ENCODE measurements at places on chromosomes 1 and 21. TPM values are rescaled to one million over a fixed set of nuclear protein-coding genes. Genes with fewer than 3 reads are reported as not detected.

Gene WNT9A
- 3.1 TPM for polyA plus RNA-seq

Gene NFASC
- polyA plus RNA-seq, result 10.2 TPM

Gene SLAMF1
- 0.75 TPM for polyA plus RNA-seq

DNA sequence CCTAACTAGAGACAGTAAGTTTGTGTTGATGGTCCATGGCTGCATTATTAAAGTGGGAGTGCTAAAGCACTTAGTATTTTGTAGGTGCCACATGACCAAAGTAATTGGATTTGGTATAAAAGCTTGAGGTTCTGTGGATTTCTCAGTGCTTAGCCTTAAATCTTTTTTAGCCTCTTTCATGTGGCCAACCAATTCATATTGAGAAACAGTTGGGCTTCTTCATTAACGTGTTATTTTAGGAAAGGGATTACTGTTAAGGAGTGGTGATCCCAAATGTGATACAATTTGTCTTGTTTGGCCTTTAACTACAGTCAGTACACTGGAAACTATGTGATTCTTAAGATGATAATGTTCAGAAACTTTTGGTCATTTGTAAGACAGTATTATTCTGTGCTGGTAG is 25.5 kb downstream of the MAN1A2 start:
- no peak for DNase-seq

DNA sequence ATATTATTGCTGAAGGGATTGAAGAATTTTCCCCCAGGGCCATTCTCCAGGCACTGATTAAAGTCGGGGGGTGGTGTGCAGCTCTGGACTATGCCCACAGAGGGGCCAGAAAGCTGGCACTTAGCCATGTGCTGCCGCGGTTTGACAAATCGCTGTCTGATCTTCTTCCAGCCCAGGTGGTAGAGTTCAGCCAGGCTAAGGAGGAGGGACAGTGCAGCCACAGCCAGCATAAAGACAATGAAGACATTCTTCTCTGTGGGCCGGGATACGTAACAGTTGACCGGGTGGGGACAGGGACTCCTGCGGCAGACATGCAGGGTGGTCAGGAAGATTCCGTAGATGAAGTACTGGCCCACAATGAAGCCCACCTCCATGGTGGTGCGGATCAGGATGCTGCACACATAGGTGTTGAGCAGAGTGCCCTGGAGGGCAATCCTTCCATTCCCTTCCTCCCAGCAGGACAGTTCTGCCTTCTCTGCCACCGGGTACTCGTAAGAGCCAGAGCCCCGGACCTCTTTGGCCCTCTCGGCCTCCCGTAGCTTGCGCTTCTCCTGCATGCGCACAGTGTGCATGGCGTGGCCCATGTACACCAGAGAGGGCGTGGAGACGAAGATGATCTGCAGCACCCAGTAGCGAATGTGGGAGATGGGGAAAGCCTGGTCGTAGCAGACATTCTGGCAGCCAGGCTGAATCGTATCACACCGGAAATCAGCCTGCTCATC is 1.9 kb downstream of the GJA5 start:
- DNase-seq, result peak; percentile 55

DNA sequence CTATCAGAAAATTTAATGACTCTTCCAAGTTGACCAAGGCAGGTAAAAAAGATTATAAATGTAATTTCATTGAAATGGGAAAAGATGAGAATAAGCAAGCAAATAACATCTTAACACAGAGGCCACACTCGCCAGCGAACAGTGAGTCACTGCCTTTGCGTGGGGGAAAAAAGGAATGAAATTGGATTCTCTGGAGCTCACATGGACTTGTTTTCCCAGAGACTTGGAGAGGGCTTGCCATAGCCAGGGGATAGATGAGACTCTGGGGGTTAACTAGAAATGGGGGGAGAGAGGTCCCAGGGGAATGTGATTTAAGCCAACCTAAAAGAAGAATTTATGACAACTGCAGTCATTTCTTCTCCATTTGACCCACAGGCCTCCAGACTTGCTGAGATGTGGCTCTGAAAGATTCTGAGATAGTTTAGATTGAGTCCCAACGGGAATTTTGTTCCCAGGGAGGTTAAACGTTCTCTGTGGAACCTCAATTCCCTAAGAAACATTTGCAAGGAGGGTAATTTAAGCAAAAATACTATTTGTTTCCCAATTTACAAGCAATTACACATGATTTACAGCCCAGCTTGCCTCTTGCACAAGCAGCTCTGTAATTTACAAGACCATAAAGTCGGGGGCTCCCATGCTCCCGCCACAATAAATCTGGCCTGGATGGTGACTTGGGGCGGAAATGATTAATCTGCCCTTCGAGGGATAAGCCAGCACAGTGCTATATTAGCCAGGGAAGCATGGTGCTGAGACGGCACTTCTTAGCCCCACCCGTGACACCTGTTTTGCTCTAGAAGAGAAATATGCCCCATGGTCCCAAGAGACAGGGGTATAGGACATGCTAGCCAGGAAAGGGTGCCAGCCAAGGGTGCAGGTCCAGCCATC is 68.8 kb downstream of the GRIK3 start:
- DNase-seq, result no peak

GRCh38 chr1:109111386-109112055 is 2.4 kb upstream of the ELAPOR1 start:
- DNase-seq, result no peak

DNA sequence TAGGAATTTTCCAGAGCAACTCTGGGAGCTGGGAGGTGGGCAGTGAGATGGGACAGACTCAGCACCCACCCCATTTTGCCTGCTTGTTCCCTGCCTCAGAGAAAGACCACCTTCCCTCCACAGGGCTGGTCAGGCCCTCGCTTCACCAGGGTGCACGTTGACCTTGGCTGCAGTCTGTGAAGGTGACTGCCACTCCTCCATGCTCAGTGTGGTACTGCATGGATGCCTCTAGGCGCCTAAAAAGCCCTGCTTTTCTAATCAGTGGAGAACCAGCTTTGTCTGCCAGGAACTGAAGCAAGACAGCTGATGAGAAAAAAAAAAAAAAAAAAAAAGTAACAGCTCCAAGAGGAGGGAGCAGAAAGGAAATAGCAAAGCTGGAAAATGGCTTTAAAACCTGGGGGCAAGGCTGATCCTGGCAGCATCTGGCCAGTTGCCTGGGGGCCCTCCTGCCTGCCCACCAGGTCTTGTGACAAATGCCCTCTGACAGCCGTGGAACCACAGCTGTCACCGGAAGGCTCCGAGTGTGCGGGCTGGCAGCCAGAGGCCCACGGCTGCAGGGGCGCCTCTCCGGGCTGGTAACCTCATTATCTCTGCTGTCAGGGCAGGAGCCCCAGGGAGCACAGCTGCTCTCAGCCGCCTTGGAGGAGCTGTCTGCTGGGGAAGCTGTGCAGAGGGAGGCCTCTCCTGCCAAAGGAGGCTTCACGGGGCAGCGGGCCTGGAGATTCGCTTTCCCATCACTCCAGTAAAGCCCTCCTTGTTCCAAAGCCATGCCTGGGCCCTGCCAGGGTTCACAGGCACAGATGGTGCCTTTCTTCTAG is 13.7 kb downstream of the KIAA1614 start:
- peak; percentile 59 for DNase-seq
